ENCODE measurements at places on chromosomes 11 and 22. TPM values are rescaled to one million over a fixed set of nuclear protein-coding genes. Genes with fewer than 3 reads are reported as not detected.

DNA sequence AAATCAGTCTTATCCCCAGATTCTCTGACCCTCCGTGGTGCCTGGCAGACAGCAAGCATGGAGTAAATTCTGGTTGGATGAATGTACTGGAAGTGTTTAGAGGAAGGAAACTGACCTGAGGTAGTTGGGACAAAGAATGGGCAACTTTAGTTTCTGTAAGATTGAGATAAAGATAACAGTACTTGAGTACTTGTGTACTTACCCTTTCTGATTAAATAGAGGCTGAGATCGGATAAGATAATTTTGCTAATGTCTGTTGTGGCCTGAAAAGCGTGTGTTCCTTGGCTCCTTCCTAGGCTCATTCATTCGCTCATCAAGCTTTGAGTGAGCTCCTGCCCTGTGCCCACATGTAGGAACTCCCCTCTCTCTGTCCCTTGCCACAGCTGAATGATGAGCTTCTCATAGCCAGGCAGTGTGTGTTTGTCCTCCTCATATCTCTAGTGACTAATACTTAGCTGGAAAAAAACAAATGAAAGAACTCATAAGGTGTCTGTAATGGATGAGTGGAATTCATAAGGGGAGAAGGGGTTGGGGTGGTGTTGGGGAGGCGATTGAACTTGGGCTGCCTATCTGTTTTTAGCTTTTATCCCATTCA is 118.1 kb downstream of the DBX1 start:
- no peaks in the 10 kb centered on the region for H3K27me3 ChIP-seq
- peaks cover 48% of the 10 kb centered on the region for H3K4me1 ChIP-seq
- DNase-seq = no peak
- peak overlapping the region; percentile 48 for H3K27ac ChIP-seq
- no peak overlapping the region for H3K4me3 ChIP-seq
- H3K36me3 ChIP-seq = peaks cover 5% of the 10 kb centered on the region

DNA sequence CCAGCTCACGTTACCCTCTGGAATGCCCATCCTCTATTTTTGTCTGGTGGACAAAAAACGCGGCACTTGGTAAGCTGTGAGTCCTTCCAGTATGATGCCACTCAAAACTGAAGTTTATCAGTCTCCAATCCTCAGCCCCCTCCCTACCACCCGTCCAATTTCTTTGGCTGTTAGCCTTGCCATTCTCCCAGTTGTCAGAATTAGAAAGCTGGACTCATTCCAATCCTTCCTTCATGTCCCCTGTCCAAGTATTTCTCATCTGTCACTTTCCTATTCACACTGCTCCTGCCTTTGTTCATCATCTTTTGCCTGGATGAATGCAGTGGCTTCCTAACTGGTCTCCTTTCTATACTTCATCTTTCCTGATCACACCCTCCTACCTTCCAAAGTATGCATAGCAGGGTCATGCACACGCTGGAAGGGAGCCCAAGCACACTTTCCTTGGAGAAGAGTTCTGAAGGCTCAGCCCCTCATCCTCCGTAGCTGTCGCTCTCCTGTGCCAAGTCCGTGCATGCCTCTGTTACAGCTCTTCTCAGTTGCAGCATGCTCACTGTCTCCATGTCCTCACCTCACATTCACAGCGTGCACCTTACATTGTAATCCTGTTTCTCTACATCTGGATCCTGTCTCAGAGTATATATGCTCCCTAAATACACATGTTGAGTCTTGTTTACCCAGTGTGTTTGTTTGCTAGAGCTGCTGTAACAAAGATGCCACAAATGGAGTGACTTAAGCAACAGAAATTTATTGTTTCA is 19.4 kb downstream of the APLP2 start:
- peaks cover 36% of the 10 kb centered on the region for H3K4me1 ChIP-seq
- no peak overlapping the region for H3K4me3 ChIP-seq
- no peaks in the 10 kb centered on the region for H3K36me3 ChIP-seq
- no peak for DNase-seq

DNA sequence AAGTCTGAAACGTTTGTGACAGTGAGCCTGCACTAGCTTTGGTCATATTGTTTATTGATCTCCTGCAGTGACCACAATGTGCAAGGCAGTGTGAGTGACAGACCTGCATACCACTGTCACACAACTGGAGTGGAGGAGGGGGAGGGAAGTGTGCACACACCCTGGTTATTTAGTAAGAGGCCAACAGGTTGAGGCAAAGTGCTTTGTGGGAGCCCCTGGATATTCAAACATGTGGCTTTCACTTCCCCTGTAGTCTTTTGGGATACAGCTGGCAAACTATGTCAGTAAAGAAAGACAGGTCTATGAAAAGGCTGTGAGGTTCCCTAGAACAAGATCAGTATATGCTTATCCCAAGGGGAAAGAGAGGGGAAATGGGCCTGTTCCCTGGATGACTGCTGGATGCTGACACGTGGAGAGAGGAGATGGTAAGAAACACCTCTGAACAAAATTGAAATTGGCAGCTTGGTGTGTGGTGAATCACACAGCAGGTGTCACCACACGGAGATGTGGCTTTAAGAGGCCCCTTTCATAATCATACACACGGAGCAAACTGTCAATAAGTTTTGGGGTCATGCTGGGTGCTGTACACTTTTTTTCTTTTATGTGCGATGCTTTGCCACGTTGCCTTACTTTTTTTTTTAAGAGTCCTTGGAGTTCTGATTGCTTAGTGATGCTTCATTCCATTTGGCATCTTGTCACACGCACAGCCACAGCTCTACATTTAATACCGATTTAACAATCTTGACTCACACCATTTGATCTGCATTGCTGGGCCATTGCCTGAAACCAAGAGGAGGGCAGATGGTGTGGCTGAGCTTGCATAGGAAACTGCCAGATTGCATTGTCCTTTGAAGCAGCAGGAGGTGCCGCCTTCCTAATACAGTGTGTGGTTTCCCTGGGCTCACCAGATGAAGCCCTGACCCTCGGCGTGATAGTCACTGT is 11.3 kb downstream of the OSBP2 start:
- DNase-seq = no peak
- H3K4me3 ChIP-seq = no peak overlapping the region
- H3K4me1 ChIP-seq = no peaks in the 10 kb centered on the region
- no peaks in the 10 kb centered on the region for H3K27me3 ChIP-seq
- H3K27ac ChIP-seq = no peak overlapping the region

DNA sequence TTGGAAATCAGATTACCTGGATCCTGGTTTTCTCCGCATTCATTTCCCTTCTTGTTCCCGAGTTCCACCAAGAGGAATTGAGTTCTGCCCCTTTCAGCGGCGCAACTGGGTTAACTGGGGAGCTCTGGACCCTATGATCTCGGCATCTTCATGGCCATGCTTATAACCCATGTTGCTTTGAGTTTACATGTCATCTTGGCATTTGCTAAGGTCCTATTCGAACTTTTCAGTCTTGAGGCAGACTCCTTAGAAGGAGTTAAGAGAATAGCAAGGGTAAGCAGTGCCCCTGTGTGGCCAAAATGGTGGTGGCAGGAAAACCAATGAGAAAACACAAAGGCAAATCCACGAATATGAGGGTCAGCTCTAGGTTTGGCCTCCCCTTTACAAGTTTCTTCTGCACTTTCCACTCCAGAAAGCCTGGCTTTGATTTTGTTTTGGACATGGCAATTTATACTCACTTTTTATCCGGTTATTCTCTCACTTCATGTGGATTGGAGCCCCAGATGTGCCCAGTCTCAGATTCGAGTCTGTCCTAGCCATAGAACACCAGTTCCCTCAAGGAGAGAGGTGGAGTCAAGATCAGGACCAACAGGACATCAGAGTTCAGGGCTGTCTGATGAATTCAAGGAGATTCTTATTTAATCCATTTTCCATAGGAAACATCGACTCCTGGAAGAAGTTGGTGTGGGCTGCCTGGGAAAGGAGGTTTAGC is 55.3 kb upstream of the FBXO3 start:
- peaks cover 7% of the 10 kb centered on the region for H3K4me1 ChIP-seq
- peaks cover 2% of the 10 kb centered on the region for H3K27me3 ChIP-seq
- peak overlapping the region; percentile 0 for H3K4me3 ChIP-seq
- DNase-seq = peak; percentile 59
- no peak overlapping the region for H3K27ac ChIP-seq

DNA sequence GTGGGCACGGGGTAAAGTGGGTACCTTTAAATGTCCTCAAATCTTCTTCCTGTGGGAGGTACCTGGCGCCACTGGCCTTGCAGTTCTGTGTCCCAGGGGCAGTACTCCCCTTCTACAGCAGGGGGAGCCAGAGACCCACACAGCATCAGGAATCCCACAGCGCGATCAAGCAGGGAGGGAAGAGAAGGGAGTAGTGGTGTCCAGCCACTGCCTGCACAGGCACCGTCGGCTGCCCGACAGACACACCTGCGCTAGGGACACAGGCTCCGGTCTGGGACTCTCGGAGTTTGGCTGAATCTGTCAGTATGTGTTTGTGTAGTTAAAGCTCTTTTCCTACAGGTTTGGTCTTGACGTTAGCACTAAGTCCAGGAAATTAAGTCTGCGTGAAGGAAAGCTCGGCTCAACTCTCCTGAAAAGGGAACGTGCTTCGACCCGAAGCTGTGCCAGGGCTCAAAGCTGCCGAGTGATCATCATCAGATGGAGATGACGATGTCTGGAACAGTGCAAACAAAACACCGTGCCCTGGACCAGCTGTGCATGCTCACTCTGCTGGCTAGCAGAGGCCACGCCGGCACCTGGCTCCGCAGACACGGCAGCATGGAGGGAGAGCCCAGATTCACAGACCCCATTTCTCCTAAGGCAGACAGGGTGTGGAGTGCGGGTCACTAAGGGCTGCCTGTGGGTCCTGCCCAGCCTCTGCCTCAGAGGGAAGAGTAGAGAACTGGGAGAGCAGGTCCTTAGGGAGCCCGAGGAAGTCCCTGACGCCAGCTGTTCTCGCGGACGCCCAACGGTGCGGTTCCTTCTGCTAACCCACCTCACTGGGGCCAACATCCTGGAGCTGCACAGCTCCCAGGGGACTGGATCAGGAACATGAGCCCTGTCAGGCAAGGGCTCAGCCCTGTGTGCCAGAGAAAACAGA is 56.0 kb upstream of the BID start:
- H3K27ac ChIP-seq = no peak overlapping the region
- H3K36me3 ChIP-seq = peaks cover 1% of the 10 kb centered on the region
- no peaks in the 10 kb centered on the region for H3K4me1 ChIP-seq
- DNase-seq = peak; percentile 81
- H3K4me3 ChIP-seq = no peak overlapping the region
- no peaks in the 10 kb centered on the region for H3K27me3 ChIP-seq

- peaks cover 58% of the 10 kb centered on the region for H3K4me1 ChIP-seq
- H3K4me3 ChIP-seq = no peak overlapping the region
- H3K27me3 ChIP-seq = no peaks in the 10 kb centered on the region
- no peak for DNase-seq
Measured at GRCh38 chr22:45482169-45482568, 20.5 kb upstream of the FBLN1 start.

DNA sequence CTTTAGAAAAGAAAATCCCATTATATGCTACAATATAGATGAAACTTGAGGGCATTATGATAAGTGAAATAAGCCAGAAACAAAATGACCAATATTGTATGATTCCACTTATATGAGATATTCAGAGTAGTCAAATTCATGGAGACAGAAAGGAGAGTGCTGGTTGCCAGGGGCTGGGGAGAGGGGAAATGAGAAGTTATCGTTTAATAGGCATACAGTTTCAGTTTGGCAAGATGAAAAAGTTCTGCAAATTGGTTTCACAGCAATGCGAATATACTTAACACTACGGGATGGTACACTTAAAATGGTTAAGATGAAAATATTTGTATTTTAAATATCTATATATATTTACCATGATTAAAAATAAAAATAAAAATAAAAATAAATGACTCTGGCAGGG is 31.1 kb upstream of the RDX start:
- no peak overlapping the region for H3K4me3 ChIP-seq
- H3K27me3 ChIP-seq = no peaks in the 10 kb centered on the region
- H3K4me1 ChIP-seq = peaks cover 7% of the 10 kb centered on the region
- H3K27ac ChIP-seq = no peak overlapping the region
- H3K36me3 ChIP-seq = no peaks in the 10 kb centered on the region
- DNase-seq = no peak

DNA sequence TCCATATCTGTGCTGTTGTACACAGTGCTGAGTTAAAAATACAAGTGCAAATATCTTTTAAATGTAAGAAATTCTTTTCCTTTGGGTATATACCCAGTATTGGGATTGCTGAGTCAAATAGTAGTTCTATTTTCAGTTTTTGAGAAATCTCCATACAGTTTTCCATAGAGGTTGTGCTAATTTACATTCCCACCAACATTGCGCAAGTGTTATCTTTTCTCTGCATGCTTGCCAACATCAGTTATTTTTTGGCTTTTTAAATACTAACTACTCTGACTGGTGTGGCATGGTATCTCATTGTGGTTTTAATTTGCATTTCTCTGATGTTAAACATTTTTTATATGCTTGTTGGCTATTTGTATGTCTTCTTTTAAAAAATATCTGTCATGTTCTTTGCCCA is 6.5 kb downstream of the OR52E8 start:
- H3K36me3 ChIP-seq = no peaks in the 10 kb centered on the region
- no peaks in the 10 kb centered on the region for H3K27me3 ChIP-seq
- DNase-seq = no peak
- H3K27ac ChIP-seq = no peak overlapping the region

DNA sequence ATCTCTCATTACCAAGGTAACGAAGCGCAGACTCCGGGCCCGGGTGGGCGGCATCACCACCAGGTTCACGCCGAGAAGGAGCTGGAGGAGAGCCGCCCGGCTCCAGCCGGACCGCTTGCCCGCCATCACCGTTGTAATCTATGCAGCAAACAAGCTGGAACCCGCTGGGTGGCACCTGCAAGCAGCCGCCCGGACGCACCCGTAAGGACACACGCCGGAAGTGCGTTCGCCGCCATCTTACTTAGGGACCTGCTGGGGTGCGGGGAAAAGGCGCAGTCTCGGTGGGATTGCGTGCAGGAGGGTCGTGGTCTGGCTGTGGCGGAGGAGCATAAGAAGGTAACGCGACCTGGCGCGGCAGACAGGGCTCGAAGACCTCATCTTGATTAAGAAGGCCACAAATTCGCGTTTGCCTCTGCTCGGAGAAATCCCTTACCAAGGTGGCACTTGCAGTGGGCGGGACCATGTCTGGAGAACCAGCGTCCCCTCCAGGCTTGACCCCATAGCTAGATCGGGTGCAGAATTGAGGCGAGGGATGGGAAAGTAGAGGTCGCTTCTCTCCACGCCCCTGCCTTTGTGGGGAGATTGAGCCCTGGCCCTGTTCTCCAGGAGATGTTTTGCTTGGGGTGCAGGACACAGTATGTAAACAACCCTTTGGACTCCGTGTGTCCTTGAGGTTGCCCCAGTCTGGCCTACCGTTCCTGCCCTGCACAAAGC is at the start of gene ACP2:
TSS of gene ACP2 (minus strand) at position 151 of the 714 bp plus-strand sequence. CDS start at position 126, 25 bp downstream.
- DNase-seq = peak; percentile 91
- H3K27ac ChIP-seq = peak within 1 kb of the TSS; percentile 99
- H3K27me3 ChIP-seq = no peaks in the 10 kb centered on the region

Gene OR10A2
- not detected for total RNA-seq

Gene OR5P2
- not detected for total RNA-seq

Gene HEPHL1
- not detected for total RNA-seq

Gene TTC36
- total RNA-seq = 3.3 TPM

Data from Caco-2 (cell line).